Stimulated activated CD4-positive, alpha-beta T cell treated with anti-CD3 and anti-CD28 coated beads, Interleukin-4, amount 100 ng/mL, for 1 hour (primary cell): ENCODE measurements at places on chromosomes 1 and 21.
A peak's percentile ranks its signal among the peaks of the same experiment; 100 is the strongest.

DNA sequence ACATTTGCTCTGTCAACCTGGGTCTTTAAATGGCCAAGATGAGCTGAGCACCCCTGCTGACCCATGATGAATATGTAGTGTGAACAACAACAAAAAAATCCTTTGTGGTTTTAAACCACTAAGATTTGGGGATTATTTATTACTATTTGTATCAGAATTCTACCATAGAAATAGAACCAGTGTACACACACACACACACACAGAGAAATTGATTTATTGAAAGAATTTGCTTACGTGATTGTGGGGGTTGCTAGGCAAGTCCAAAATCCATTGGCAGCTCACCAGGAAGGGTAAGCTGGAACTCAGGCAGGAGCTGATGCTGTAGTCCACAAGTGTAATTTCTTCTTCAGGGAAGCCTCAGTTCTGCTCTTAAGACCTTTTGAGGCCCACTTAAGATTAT is 82.5 kb upstream of the MAP1LC3C start:
- DNase-seq = no peak

- DNase-seq = no peak
Observed at GRCh38 chr1:110148961-110149360, 1.3 kb upstream of the SLC6A17 start.

DNA sequence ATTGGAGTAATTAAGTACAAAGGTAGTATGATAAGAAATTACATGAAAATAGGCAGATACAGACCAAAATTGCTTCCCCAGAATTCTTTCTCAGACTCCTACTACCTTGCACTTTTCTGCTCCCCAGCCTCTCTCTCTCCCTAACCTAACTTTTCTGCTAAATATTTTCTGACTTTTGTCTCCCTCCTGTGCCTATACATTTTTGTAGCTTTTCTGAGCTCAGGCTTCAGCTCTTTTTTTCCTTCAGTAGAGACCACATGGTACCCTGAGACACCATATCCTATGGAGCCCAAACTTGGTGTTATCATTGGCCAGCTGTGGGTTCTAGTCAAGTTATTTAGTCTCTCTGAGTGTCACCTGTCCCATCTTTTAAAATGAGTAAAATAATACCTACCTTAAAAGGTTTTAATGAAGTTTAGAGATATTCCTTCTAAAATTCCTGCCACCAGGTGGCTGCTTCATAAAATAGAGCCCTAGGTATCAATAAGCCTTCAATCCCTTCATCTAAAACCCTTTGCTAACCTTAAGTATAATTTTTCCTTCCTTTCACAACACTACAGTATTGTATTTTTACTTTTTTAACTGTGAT is 237.6 kb upstream of the DUSP10 start:
- no peak for DNase-seq

DNA sequence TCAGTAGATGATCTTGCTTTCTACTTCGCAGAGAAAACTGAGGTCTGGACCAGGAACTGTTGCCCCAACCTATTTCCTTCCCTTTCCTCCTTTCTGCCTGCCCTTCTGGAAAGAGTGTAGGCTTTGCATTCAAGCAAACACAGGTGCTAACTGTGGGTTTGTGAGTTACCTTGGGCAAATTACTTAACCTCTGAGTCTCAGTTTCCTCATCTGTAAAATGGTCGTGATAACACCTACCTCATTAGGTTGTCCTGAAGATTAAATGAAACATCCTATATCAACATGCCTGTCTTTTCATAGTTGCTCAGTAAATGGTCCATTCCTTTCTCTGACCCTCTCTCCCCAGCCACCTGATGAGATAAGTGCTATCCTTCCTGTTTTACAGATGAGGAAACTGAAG is 9.5 kb upstream of the BLACAT1 start:
- DNase-seq = no peak

- DNase-seq = no peak
Observed at GRCh38 chr1:209886219-209886536, 51.8 kb upstream of the SYT14 start.

DNA sequence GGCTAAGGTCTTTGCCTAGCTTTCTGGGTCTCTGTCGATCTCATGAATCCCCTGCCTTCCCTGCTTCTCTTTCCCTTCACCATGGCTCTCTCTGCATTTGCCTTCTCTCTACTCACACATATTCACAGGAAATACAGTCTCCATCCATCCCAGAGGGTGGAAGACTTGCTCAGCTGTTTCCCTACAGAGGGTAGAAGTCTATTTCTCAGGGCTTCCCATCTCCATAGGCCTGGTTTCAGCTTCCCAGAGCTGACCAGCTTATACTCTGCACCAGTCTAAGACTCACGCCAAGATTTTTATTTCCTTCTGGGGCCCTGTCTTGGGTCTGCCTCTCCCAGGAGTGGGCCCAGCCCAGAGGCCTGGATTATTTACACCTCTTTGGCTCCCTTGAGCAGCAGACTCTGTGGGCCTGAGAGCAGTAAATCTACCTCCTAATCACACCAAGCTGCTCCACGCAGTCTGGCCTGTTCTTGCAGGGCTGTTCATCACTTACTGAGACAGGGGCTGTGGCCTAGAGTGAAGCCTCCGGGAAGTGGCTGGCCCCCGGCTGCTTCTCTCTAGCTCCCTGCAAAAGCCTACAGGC is 102.5 kb downstream of the PLXNA2 start:
- DNase-seq = no peak

DNA sequence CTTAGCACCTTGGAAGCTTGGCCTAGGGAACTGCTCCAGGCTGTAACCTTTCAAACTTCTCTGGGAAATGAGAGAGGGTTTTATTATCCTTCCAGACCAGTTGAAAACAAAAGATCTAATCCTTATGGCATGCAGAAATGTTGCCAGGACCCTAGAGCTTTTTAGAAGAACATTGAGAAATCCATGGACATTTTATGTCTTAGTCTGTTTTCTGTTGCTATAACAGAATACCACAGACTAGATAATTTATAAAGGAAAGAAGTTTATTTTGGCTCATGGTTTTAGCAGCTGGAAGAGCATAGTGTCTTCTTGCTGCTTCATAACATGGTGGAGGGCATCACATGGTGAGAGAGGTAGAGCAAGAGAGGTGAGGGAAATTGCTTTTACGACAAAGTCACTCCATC is 25.8 kb downstream of the OSBPL9 start:
- DNase-seq = no peak

GRCh38 chr1:88441022-88441421 is 243.1 kb upstream of the PKN2 start:
- DNase-seq = no peak

DNA sequence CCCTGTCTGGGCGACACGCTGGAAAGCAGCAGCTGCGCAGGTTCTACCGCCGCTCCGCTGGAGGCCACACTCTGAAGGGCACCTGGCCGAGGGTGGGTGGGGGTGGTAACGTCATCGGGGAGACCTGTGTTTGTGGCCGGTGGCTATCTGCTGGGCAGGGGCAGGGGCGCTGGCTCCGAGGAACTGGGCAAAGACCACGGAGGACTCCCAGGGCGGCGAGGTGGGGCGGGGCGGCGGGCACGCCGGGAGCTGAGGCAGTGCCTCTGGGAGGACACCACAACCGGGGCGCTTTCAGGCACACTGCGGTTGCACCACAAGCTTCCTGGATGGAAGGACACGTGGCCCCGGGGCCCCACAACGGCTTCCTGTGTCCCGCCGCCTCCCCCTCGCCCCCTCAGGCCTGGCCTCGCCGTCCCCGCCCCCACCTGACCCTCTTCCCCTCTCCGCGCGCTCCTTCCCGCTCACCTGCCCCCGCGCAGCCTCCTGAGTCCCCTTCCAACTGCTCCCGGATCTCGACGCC is 3.3 kb upstream of the DENND2D start:
- DNase-seq = peak; percentile 75

DNA sequence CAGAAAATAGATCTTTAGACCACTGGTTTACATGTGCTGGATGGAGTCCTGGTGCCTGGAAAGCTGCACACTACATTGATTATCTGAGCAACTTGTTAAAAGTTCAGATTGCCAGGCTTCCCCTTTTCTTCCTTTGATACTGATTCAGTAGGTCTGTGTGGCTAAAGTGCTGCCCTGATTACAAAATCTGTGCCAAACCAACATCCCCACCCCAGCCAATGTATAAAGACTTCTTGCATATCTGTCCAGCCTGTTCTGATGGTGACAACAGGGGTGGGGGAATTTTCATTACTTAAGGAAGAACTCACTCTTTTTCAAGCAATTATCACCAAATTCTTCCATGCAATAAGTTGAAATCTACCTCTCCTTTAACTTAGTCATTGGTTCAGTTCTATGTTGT is 135.5 kb downstream of the TNFSF18 start:
- no peak for DNase-seq

- DNase-seq = peak; percentile 66
Observed at GRCh38 chr1:234408757-234409156, 35.5 kb downstream of the COA6 start.

GRCh38 chr1:208885060-208885459 is 640.9 kb upstream of the PLXNA2 start:
- DNase-seq = no peak

GRCh38 chr1:178393370-178393769 is 103.4 kb downstream of the CLEC20A start:
- no peak for DNase-seq

GRCh38 chr1:41534181-41535076 is 49.9 kb upstream of the EDN2 start:
- no peak for DNase-seq

GRCh38 chr1:178966312-178966711 is 59.4 kb upstream of the FAM20B start:
- DNase-seq = no peak

- DNase-seq = no peak
Observed at GRCh38 chr1:157691285-157691920, 9.2 kb downstream of the FCRL3 start.

GRCh38 chr1:181398544-181398943 is 84.8 kb upstream of the CACNA1E start:
- no peak for DNase-seq

DNA sequence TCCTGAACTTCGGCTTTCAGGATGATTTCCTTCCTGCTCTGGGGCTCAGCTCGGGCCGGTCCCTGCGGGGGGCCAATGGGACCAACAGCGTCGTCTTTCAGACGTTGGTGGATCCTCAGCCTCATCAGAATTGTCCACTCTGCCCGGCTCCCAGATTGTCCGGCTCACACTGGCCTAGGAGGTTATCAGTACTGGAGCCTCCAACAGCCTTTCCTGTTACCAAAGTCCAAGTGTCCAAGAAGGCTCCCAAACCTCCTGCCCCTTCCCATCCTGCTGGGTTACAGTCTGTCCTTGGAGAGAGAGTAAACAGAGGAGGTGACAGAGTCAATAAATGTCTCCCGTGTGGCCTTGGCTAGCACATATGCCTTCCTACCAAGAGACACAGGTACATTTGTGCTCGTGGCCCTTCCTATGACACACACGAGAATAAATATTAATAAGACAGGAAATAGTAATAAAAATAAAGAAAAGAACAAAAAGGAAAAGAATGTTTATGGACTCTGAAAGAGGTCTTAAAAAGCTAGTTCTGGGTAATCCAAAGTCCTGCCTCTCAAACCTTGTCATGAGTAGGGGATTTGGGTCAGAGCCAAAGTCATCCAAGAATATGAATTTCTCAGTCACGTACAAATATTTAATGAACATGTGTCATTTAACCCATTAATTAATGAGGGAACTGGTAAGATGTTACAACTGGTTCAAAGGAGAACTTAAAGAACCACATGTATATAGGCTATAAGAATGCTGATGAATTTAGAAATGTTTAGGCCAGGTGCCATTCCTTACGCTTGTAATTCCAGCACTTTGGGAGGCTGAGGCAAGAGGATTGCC is 80.8 kb upstream of the SLC2A1 start:
- DNase-seq = no peak

- no peak for DNase-seq
Observed at GRCh38 chr1:220045356-220046051, 801 bp downstream of the EPRS1 start.
